T-helper 9 cell (primary cell): ENCODE measurements at places on chromosomes 7 and 10.

- DNase-seq, result no peak
These were observed 10.4 kb upstream of the GSAP start for GRCh38 chr7:77426521-77427051.

GRCh38 chr7:123682690-123683089 lies 27.0 kb downstream of the LMOD2 start:
- no peak for DNase-seq

DNA sequence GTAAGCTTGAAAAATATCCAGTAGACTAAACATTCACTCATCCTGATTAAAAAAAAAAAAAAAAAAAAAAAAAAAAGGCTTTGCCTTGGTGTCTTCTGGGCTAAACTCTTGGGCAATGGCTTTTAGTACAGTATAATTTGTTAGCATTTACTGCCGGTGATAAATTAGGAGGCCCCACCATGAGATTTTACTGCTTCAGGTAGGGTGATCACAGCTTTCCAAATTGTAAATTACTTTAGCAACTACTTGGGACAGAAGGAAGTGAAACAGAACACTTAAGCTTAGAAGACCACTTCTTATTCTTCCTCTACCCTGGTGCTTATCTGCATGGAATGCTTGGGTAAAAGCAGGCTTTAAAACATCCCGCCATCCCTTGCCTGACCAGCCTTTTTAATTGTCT lies 152.1 kb downstream of the HIBADH start:
- DNase-seq, result no peak

- no peak for DNase-seq
These were observed 101.2 kb upstream of the PALS2 start for GRCh38 chr7:24472093-24472492.

- DNase-seq, result no peak
These were observed 403.2 kb upstream of the MGMT start for GRCh38 chr10:129063877-129064276.

DNA sequence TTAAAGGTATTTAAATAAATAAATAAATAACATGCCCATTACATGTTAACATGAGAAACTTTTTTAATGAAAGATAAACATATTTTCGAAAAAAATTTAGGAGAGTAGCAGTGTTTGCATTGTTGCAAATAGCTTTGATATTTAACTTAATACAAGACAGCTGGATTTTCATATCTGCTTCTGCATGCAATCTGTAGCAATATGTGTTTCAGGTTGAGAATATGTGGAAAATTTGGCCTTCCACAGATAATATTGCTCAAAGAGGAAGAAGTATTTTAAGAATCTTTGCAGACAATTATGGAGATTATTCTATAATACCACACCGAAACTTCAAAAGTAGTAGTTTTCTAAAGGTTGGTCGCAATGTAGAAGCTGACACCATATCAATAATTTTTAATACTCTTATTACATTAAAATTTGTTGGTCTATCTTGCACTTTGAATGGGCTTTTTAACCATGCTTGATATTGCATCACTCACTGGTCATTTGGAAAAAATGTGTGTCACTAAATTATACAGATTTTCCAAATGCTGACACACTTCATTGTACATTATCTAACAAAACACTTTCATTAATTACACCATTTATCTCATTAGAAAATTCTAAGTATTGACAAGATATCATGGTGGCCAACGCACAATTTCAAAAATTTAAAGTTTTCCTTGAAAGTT lies 229.8 kb upstream of the HDAC9 start:
- DNase-seq, result no peak

GRCh38 chr7:20793694-20794394 lies 7.2 kb upstream of the SP8 start:
- no peak for DNase-seq

DNA sequence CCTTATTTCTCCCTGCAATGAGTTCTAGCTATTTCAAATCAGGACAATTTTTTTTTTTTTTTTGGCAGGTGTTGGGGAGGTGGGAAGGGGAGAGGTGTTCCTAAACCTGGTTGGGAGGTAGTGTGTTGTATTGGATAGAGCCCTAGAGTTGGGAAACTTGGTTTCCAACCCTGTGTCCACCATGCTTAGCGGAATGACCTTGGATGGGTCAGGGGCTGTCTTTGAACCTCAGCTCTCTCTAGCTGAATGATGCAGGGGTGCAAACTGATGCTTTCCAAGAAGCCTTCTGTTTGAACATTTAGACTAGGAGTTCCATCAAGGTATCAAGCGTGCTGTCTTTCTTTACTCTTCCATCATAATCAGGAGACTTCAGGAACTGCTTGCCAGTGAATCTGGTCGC lies 332.2 kb downstream of the LRMDA start:
- no peak for DNase-seq

DNA sequence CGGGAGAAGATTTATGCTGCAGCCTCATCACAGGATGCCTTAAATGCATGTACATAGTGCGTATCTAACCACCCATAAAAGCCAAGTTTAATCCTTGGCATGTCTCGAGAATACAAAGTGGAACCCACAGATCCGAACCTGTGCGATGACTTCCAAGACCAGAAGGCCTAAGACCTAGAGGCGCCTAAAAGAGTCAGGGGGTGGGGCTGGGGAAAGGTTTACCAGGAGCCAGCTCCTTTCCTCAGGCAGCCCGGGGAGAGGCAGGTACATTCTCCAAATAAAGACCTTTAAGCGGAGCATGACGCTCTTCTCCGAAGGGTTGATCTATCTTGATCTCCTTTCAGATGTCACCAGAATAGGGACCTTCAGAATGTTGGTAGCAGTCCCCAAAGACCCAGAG lies 9.7 kb downstream of the SP8 start:
- no peak for DNase-seq

DNA sequence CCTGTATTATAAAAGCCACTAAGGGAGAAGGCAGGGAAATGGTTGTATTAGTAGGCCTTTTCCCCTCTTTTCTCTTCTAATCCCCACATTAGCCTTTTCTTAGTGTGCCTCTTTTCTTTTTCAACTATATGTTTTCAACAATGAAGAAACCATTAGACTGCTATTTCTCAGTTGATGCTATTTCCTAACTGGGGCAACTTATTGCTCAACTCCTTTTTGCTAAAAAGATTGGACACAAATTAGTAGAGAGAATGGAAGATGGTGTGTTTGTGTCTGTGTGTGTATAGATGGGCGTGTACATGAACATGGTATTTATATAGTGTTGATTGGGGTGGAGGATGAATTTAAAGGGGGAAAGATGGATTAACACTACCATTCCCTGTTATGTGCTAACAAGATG lies 28.4 kb downstream of the TBC1D12 start:
- no peak for DNase-seq

GRCh38 chr10:16765509-16766375 lies 51.5 kb downstream of the RSU1 start:
- DNase-seq, result no peak

DNA sequence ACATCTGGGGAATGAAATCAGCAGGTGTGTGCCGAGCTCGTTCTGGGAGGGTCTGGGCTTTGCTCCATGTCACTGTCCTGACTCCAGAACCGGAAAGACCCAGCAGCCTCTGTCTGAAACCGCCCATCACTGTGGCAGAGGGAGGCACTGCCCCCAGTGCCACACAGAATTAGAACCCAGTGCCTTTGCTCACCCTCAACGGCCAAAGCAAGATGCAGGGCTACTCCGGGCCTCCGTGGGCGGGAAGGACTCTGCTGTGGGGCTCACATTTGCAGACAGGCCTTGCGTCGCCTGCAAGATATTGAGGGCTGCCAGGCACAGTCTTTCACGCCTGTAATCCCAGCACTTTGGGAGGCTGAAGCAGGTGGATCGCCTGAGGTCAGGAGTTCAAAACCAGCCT lies 219.2 kb upstream of the PPP2R2D start:
- no peak for DNase-seq

GRCh38 chr10:24009736-24010135 lies 199.2 kb upstream of the KIAA1217 start:
- no peak for DNase-seq

- DNase-seq, result no peak
These were observed 292.4 kb upstream of the MYO3A start for GRCh38 chr10:25641595-25641994.

GRCh38 chr10:74151879-74152722 lies 1.1 kb downstream of the ADK start:
- no peak for DNase-seq

GRCh38 chr7:83005410-83005809 lies 157.3 kb downstream of the PCLO start:
- no peak for DNase-seq

DNA sequence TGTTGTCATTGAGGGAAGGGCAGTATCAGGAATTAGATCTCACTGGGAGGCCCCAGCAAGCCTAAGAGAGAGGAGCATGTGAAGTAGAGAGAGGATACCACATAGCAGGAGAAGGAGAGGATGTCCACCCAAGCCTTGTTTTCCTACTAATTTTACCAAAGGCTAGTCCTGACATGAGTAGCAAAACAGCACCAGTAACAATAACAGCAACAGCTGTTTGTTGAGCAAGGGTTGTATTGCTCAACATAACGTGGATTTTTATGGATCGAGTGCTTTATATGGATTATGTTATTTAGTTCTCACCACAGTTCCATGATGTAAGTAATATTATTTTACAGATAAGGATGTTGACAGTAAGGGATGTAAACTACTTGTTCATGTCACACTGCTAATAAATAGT lies 135.2 kb upstream of the DLX6 start:
- no peak for DNase-seq

DNA sequence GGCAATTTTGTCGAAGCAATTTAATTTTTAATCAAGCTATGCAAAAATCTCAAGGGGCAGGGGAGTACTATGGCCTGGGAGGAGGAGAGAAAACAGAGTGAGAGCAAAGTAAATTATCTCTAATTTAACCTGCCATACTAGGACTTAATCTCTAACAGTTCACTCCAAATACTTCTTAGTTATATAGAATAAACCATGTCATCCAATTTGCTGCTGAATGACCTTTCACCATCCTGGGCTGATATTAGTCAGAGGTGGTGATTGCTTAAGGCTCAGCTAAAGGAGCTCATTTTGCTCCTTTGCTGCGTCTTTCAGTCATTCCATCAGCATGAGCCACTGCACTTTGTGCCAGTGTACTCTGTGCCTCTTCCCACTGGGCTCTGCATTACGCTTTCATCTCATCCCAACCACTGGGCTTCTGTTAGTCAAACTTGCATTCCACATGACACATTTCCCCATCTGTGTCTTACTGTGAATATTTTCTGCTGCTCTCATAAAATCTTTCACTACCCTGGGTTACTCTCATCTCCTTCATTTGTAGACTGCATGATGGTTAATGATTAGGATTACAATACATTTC lies 84.3 kb downstream of the CD36 start:
- no peak for DNase-seq

GRCh38 chr10:11003679-11004078 lies 14.0 kb upstream of the CELF2 start:
- DNase-seq, result no peak

DNA sequence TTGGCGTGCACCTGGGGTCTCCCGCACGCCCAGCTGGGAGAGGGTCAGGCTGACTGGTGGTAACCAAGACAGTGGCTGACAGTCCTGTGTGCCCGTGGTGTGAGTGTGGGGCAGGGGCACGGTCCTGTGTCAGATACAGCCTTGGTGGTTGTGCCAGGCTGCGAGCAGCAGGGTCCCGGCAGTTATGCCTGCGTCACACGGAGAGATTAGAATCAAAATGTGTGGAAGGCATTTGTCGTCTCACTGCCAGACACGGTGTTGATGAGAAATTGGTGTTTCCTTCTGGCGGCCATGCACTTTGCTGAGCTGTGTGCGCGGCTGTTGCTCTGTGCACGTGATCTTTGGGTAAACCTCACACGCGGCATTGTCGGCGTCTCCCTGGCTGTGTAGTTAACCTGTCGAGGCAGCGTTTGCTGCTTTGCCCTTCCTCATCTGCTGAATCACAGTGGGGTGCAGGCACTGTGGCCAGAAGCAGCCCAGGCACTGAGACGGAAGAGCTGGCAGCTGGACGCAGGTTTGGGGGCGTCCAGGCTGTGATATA lies 87.7 kb downstream of the NKX6-2 start:
- DNase-seq, result no peak

DNA sequence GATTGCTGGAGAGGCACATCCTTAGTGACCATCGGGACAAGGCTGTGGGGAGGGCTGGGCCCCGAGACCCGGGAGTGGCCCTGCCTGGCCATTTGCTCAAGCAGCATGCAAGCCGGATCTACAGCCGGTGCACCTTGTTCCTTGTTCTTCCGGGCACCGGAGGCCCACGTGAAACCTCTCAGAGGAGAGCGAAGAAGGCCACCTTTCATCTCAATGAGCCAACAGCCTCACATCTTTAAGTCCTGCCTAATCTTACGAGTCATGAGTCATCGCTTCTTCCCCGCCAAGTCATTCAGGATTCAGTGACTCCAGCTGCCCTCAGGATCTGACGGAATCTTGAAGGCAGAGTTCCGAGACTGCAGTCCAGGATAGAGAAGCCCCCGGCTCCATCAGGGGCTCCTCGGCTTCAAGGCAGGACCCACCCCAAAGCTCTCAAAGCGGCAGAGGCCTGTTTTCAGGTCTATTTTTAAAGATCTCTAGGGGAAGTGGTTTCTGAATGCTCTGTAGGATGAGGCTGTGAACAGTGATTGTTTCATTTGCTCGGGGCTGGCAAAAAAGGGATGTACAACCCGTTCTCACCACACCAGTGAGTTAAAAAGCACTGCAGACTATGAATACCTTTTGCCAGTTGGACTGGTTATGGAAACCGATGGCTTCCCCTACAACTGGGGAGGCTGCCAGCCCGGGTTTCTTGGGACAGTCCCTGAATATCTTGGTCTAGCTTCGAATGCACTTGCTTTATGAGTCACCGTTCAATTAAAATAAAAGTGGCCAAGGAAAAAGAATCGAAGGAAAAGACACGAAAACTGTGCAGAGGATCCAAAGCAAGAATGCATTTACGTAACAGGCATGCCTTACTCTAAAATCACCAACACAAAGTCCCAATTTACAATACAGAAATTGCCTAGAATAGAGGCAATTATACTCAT lies 57.2 kb upstream of the ECHDC3 start:
- DNase-seq, result peak; percentile 15

- no peak for DNase-seq
These were observed 433.2 kb downstream of the TNS3 start for GRCh38 chr7:47148536-47149207.

GRCh38 chr10:80211786-80212185 lies 6.4 kb upstream of the ANXA11 start:
- DNase-seq, result no peak

- peak; percentile 68 for DNase-seq
These were observed at the start of gene ADAM8 for GRCh38 chr10:133276435-133277201. Gene ADAM8, minus strand, starts transcription at chr10:133276868. Its CDS starts 51 bp downstream, at chr10:133276817.

DNA sequence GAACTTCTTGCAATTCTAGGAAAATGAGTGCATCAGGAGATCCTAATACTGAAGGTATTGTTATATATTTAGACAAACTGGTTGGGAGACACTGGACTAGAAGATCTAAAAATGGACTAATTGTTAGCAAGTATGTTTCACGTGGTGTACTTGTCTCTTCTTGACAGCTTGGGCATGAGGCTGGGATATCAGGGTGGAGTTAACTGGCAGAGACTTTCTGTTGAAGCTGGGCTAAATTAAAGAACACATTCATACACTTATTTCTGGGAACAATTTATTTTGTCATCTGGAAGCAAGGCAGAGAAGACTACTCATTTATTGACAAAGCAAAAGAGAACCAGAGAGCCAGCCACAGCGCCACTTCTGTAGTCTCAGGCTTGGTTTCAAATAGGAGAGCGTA lies 25.9 kb downstream of the TYW1 start:
- DNase-seq, result no peak

GRCh38 chr7:25926891-25927625 lies 224.9 kb upstream of the NFE2L3 start:
- DNase-seq, result no peak
